T-cell (primary cell): ENCODE measurements at places on chromosomes 16 and 17.
A peak's percentile ranks its signal among the peaks of the same experiment; 100 is the strongest.

DNA sequence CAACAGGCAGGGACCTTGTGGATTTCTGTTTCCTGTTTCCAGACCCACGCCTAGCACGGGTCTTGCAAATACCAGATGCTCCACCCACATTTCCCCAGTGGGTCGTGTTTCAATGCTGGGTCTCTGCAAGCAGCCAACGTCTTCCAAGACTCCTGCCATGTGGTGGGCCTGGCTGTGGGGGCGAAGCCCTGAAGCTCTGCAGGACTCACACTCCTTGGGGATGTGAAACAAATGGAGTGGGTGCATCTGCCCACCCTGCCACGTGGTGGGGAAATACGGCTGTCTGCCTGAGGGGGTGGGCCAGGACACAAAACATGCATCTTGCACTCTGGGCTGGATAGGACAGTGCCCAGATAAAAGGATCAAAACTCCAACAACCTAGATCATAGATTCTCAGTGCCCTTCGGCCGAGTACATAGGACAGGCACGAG, 32.6 kb downstream of the FA2H start:
- no peak for DNase-seq

- DNase-seq = no peak
Measured at GRCh38 chr17:60077672-60078519, 825 bp downstream of the HEATR6 start.

- no peak for DNase-seq
Measured at GRCh38 chr16:81586417-81586816, 141.8 kb downstream of the CMIP start.

GRCh38 chr16:48608452-48608851, 1.5 kb downstream of the N4BP1 start:
- no peak for DNase-seq

- no peak for DNase-seq
Measured at GRCh38 chr16:67229906-67230808, 3.2 kb downstream of the TMEM208 start.

GRCh38 chr16:26911436-26911835, 155.3 kb upstream of the C16orf82 start:
- DNase-seq = no peak

- DNase-seq = no peak
Measured at GRCh38 chr16:66167564-66168291, 198.8 kb upstream of the CDH5 start.

DNA sequence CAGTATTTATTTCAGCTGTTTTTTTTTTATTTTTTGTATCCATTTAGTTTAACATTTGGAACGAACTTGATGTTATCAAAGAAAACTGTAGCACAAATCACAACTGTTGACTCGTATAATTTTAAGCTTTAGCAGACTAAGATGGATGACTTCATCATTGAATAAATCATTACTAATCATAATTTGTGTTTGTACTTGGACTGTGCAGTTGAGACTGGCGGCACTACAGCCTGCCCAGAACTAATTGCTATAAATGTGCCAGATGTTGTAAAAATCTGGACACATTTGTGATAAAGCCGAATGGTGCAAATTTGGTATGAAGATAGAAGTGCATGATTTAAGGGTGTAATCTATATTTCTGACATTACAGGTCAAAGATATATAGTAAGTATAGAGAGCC, 897.7 kb upstream of the CDH8 start:
- no peak for DNase-seq

GRCh38 chr16:58111302-58111627, 17.9 kb downstream of the CFAP20 start:
- no peak for DNase-seq

GRCh38 chr17:8163978-8164814, 1.4 kb upstream of the VAMP2 start:
- DNase-seq = peak; percentile 72

- DNase-seq = no peak
Measured at GRCh38 chr16:26133416-26134093, 441.8 kb downstream of the HS3ST4 start.

DNA sequence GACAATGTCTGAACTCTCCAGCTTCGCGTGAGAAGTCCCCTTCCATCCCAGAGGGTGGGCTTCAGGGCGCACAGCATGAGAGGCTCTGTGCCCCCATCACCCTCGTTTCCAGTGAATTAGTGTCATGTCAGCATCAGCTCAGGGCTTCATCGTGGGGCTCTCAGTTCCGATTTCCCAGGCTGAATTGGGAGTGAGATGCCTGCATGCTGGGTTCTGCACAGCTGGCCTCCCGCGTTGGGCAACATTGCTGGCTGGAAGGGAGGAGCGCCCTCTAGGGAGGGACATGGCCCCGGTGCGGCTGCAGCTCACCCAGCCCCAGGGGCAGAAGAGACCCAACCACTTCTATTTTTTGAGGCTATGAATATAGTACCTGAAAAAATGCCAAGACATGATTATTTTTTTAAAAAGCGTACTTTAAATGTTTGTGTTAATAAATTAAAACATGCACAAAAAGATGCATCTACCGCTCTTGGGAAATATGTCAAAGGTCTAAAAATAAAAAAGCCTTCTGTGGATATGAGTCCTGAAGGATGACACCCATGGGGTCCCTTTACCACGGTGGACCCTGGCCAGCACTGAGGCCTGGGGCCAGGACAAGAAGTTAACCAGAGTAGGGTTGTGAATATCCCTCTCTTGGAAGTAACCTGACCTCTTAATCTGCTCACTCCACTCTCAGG, 10.5 kb upstream of the ITGAD start:
- DNase-seq = peak; percentile 53

DNA sequence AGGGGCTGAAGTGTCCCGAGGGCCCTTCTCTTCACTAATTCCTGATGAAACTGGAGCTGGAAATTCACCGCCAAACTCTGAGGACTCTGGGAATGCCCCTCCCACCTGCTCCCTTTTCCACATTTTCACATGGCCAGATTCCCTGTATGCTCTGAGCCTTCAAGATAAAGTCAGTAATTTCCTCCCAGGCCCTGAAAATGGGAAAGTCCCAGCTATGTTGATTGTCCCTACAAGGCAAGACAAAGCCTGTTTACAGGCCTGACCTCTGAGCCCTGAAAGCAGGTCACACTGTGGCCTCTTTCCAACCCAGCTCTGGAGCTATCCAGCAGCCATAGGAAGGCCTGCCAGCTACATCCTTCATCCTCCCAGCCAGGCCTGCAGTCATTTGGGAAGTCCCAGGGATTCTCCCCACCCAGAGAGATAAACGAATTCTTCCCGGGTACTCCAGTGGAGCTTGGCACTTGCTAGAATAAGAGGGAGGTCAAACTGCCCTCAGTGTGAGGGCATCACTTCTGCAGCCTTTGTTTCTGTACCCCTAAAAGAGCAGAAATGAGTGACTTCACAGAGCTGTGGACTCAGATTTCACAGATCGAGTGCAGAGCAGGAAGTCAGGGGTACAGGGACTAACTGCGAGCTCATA, 19.6 kb upstream of the CCL2 start:
- DNase-seq = no peak

- no peak for DNase-seq
Measured at GRCh38 chr16:68346892-68347480, 36.2 kb downstream of the PRMT7 start.

GRCh38 chr17:59620064-59620359, 317 bp downstream of the CLTC start:
- DNase-seq = no peak

GRCh38 chr17:75843577-75844529, at the start of gene UNC13D:
TSS of gene UNC13D (minus strand) at chr17:75844404. CDS start at chr17:75844337, 67 bp downstream.
- peak; percentile 63 for DNase-seq

DNA sequence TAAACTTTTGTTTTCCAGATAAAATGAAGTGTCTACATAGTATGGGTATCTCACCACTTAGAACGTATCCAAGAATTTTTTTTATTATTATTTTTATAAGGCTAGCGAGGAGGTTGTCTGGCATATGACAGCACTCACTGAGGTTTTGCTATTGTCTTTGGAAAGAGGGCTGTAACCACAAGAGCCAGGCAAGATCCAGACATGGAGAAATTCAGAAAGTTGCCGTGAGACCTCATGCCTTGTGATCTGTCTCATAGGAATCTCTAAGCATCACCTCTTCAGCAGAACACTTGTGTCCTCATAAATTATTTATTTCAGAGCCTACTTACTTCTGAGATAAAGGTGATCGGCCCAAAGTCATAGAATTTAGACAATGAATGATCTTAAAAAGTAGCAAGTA, 410.8 kb downstream of the CDH11 start:
- no peak for DNase-seq

- no peak for DNase-seq
Measured at GRCh38 chr16:21197112-21197511, 14.3 kb downstream of the ZP2 start.

- no peak for DNase-seq
Measured at GRCh38 chr17:83101805-83102480, 22.5 kb downstream of the METRNL start.

- no peak for DNase-seq
Measured at GRCh38 chr17:78147315-78147998, 1.3 kb downstream of the C17orf99 start.

- DNase-seq = no peak
Measured at GRCh38 chr17:20986767-20987510, 55.9 kb downstream of the USP22 start.
